ENCODE measurements at places on chromosomes 11 and 22.
A peak's percentile ranks its signal among the peaks of the same experiment; 100 is the strongest.

GRCh38 chr11:76806131-76806530 is 23.0 kb downstream of the TSKU start:
- DNase-seq: no peak

DNA sequence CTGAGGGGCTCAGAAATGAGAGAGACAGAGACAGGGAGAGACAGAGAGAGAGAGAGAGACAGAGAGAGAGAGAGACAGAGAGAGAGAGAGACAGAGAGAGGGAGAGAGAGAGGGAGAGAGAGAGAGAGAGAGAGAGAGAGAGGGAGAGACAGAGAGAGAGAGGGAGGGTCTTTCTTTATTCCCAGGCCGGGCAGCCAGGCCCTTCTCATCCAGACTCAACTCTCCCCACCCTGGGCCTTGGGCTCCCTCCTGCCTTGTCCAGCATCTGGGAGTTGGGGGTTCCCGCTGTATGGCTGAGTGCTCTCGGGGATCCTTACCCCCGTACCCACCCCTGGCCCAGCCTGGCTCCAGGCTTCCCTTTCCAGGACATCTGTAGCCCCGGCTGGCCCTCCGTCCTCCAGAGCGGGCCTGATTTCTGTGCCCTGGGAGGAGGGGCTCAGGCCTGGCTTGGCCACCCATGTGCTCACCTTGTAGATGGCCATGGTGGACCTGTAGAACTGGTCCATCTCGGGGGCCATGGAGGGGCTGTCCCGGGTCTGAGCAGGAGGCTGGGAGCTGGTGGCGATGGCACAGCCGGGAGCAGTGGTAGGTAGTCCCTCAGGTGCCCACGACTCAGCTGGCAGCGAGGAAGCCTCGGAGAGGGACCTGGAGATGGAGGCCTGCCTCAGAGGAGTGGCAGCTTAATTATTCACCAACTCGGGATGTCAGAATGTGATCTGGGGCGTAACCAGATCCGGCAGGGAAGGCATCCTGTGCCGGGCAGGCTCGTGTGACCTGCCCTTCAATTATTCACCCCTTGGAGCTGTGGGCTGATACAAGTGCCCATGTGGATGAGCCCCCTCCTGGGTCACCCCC is at the start of gene BAIAP2L2:
BAIAP2L2 (minus strand) TSS at position 677 of the 855 bp plus-strand sequence; CDS start at position 518, 159 bp downstream.
- DNase-seq: no peak

DNA sequence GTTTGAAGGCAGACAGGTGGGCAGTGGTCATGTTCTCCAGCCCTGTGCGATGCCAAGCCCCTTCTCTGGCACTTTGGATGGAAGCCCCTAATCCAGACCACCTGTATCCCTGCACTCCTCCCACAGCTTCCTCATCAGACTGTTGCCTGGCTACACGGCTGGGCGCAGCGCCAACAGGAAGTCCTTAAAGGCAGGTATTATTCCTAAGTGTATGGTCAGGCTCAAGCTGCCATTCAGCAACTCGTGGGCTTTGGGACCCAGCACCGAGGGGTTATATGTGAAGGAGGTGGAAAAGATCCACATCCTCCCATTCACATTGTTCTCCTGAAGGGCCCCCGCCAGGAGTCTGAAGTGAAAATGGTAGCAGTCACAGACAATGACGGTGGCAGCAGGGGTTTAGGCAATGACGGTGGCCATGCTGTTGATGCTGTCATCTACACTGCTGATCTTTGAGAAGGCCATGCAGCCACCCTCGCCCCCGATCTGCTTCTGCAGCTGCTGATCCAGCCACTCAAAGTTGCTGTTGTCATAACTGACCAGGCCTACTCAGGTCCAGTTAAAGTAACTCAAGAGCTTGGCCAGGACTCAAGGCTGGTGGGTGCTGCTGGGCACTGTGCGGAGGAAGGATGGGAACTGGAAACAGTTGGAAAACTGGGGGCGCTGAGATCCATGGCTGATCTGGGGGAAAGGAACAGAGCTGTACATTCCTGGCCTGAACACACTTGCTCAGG is 27.7 kb downstream of the OR6Q1 start:
- DNase-seq: peak; percentile 30

- DNase-seq: peak; percentile 53
Measured at GRCh38 chr11:833849-834311, 1.1 kb downstream of the CD151 start.

DNA sequence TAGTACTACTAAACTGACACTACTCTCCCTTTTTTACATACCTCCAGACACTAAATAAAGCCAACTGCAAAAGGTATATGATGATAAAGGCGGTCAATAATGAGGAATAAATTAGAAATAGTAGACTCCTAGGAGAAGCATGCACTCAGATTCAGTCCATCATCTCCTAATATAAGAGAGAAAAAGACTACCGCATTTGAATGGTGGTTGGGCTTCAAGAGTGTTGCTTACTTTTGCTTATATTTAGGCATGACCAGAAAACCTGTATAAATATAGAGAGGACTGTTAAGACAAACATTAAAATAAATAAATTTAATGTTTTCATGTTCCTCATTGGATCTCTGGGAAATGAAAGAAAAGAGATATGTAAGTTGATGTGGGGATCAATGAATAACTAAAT is 1137.0 kb downstream of the FAM181B start:
- DNase-seq: no peak

GRCh38 chr22:49528420-49528720 is 299.3 kb downstream of the BRD1 start:
- no peak for DNase-seq

DNA sequence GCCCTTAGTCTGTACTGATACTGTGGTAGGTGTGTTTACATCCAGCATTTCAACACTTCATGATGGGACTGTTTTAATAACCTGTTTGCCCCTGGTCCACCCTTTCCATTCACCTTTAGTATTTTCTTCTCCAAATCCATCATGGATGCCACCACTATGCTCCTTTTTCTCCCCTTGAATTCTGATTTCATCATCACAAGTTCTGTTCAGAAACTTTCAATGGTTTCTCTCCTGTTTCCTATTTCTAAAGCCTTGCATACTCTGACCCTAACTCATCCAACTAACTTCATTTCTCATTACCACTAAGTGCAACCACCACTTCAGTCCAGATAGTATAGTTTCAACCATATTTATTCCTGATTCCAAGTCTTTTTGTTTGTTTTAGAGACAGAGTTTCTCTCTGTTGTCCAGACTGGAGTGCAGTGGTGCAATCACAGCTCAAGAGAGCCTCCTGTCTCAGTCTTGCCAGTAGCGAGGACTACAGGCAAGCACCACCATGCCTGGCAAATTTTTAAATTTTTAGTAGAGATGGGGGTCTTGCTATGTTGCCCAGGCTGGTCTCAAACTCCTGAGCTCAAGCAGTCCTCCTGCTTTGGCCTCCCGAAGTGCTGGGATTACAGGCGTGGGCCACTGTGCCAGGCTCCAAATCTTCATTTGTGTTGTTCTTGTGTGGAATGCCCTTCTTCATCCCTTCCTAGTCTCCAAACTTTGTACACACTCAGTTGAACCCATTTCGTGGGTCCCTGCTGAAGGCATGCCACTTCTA is 1.2 kb upstream of the LIN7C start:
- no peak for DNase-seq
